ENCODE measurements at places on chromosomes 5 and 9.

DNA sequence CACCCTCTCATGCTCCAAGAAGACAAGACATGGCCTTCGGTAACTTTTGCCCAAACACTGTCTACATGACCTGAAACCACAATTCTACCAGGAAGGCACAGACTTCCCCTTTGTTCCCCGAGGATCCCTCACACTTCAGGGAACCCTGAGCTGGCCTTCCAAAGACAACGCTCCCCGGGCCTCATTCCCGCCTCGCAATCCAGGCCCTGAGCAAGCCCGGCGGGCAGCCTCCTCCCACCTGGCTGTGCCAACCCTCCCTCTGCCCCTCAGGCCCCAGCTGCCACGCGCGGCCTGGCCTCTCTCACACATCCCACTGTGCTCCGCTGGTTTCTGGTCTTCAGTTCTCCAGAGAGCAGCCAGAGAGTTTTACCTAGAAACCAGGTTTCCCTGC is 7.3 kb downstream of the QSOX2 start:
- no peak for DNase-seq

DNA sequence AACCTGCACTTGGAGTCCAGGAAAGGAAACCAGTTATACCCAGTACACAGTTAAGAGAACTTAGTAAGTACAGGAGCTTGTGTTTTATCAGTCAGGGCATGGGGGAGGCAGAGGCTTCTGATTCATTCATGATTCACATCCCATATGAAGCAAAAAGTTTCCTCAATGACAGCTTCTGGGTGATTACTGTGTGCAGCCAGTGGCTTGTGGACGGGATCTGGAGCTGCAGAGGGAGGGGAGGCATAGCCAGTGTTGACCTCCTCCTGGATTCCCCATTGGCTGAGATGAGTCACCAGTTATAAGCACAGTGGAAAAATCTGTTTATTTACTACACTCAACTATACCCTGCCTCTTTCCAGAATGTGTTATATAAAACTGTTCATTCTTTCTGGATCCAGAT is 17.7 kb downstream of the IL31RA start:
- DNase-seq = no peak

DNA sequence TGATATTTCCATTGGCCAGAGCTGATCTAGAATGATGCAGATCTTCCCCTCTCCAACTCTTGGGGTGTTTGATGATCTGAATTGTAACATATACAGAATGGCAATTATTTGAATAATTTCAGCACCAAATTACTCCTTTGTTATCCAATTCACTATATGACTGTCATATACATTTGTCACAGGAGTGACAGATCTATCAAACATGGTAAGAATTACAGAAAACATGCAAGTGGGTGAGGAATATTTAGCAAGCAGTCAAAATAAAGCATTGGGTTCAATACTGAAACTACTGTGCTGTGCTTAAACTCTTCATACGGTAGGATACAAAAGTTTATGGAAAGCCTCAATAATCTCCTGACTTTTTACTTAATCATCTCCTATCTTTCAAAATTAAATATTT is 8.8 kb downstream of the MPDZ start:
- DNase-seq = no peak

DNA sequence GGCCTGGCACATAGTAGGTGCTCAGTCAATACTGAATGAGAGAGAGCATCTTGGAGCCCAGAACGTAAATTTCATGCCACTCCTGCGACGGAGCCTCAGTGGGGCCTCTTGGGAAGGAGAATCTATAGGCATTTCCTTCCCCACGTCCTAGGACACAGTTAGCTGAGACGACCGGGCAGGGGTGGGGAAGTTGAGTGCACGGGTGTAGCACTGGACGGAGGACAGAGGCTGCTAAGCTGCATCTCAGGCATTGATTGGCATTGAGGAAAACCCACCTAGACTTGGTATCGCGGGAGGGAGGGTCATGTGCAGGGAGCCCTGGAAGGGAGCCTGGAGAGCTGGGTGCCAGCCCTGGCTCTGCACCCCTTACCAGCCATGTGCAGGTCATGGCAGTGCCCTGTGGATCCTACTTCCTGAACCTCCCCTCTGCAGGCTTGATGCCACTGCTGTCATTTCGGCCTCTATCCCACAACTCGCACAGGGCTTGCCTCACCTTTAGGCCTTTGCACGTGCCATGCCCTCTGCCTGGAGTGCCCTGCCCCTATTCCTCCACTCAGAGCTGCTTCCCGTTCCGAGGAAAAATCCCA is 25.6 kb downstream of the NEK6 start:
- DNase-seq = no peak

DNA sequence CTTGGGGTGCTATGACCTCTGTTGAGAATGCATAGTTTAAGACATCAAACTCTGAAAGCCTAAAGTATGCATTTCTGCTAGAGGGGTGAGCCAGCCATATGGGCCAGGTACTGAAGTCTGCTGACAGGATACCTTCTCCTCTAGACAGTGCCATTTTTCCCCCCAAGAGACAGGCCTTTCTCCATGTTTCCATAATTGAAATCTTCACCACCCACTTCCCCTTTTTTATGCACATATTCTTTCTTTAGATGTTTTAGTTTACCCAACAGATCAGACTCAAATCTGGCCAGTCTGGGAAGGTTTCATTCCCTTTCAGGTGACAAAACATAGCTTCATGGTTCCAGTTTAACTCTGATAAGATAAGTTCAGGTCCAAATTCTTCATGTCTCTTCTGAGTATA is 212.8 kb downstream of the ADCY2 start:
- no peak for DNase-seq

GRCh38 chr9:102862478-102862877 is 132.7 kb upstream of the CYLC2 start:
- DNase-seq = no peak

GRCh38 chr5:52895075-52895474 is 94.1 kb upstream of the ITGA2 start:
- peak; percentile 52 for DNase-seq

GRCh38 chr9:91164724-91165520 is 196.8 kb downstream of the AUH start:
- no peak for DNase-seq

DNA sequence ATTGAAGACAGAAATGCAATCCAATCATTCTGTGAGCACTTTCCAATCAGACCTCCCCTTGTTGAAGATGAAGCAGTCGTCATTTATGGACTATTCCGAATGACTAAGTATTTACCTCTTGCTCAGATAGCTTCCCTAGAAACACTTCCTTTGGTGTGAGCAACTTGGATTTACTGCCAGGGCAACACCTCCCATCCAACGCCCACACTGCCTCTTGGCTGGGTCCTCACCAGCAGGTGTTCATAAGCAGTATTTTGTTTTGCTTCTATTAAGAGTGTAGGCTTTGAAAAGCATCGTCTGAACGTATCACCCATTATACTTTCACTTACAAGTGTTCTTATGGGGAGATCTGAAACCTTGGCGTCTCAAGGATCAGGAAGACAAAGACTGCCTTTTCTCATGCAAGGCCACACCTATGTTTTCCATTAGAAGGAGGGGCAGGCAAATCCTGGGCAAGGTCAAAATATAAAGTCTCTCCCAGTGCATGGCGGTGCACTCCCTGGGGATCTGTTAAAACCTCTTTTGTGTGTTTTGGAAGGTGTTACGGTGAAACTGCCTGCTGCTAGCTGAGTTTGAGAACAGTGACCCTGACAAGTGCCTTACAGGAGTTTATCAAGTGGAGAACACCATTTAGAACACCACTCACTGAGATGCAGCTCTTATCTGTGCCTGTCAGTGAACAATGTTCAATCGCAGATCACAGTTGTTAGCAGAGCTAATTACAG is 10.6 kb upstream of the MARCHF3 start:
- no peak for DNase-seq

DNA sequence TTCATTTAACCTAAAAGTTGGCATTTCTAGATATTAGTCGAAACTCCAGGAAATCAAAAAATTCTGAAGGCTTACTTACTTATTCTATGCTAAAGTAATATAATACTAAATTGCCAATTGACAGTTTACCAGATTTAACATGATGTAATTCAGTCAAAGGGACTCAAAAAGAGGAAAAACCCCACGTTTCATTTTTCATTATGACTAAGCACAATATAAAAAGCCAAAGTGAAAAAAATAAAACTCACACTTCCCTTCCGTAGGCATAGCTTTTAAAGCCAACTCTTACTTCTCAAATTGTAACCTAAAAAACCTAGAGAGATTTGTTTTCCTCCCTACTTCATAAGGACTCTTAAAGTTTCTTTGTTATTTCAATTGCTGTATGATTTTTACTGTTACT is 146.6 kb downstream of the RAPGEF6 start:
- no peak for DNase-seq

- DNase-seq = no peak
Measured at GRCh38 chr9:128428644-128429512, 8.2 kb downstream of the CERCAM start.

DNA sequence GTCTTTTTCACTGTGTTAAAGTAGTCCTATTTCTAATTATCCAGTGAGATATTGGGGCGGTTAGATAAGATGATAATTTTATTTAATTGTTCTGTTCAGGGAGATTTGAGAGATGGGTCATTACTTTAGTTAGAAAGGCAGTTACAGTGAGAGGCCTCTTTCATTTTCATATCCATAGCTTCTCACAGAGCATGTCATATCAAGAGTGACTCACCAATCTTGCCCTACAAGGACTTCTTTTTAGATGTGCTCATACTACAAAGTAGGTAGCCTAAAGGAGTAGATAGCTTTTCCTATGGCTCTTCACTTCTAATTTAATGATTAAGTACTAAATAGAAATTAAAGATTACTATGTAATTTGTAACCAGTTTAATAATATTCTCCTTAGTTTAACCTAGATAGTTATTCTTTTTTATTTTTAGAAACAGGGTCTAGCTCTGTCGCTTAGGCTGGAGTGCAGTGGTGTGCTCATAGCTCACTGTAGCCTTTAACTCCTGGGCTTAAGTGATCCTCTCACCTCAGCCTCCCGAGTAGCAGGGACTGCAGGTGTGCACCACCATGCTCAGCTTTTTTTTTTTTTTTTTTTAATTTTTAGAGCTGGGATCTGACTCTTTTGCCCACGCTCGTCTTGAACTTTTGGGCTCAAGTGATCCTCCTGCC is 71.0 kb downstream of the FER start:
- no peak for DNase-seq

DNA sequence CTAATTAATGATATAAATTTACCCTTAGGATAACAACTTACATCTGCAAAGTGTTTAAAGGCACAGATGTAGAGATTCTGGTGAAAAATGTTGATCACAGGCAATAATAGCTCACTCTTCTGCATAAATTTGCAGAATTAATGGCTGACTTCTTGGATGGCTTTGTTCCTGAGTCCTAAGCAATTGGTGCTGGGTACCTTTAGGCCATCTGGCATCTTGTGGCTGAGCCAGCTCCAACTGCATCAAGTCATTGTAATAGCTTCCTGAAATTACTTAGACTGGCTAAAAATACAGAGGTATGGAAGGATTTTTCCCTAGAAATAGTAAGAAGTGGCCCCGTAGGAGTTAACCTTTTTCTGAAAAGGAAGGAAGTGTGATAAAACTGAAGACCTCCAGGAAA is 118.3 kb upstream of the MINAR2 start:
- no peak for DNase-seq

DNA sequence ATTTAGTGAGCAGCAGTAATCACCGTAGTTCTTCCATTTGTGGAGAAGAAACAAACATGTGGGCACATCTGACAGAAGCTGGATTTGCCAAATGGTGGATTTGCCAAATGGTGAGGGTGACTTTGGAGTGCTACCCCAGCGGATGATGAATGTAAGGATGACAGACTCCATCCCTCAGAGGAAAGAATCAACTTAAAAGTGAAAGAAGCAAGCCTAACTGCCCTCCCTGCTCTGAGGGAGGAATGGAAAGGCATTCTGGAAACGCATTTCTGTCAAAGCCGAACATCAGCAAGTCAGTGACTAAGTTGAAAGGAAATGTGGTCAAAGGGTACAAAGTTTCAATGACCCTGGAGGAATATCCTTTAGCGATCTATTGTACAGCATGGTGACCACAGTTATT is 143.5 kb downstream of the GPBP1 start:
- DNase-seq = no peak

DNA sequence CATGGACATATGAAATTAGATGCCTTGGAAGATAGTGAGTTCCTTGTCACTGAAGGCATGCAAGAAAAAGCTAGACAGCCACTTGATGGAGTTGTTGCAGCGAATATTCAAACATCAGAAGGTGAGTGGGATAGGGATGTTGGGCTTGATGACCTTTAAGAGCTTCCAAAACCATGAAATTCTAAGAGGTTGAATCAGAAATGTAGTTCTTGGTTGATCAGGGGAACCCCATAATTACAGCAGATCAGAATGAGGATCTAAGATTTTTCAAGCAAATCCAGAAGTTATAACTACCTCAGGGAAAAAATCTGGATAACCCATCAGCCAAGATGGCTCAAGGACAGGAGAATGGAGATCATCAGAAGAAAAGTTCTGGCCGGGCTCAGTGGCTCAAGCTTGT is 244.3 kb upstream of the NR4A3 start:
- no peak for DNase-seq

- DNase-seq = no peak
Measured at GRCh38 chr5:17879276-17879675, 245.0 kb downstream of the TAF11L14 start.

GRCh38 chr9:102506406-102506805 is 488.7 kb upstream of the CYLC2 start:
- DNase-seq = no peak

DNA sequence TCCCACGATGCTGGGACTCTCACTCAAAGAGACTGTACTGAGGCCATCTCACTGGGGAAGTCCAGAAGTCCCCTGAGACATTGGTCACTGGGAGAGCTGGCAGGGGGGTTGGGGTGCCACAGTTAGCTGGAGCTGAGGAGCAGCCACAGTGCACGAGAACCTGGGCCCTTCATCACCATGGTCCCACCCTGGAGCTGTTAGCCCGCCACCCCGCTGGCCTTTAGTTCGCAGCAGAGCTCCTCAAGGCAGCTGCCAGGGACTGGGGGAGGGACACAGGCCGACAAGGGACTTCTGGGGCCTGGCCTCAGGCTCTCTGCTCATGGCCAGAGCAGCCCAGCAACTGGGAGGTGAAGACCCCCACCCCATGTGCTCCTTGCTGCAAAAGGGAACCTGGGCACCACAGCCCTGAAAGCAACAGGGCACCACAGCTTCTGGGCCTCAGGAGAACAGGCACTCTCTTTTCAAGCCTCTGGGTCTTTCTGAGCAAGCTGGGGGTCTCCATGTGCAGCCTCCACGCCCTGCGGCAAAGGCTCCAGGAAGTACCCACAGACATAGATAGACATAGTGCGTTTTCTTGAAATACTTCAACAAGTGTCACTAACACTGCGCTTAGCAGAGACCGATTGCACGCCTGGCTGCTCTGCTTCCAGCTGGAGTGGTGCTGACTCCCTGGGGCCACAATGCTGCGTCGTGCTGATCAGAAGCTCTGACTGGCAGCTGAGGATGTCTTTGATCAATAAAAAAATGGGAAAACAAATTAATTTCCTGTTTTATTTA is 46.0 kb downstream of the VAV2 start:
- DNase-seq = no peak

GRCh38 chr5:171589461-171589860 is 170.0 kb downstream of the FGF18 start:
- no peak for DNase-seq

DNA sequence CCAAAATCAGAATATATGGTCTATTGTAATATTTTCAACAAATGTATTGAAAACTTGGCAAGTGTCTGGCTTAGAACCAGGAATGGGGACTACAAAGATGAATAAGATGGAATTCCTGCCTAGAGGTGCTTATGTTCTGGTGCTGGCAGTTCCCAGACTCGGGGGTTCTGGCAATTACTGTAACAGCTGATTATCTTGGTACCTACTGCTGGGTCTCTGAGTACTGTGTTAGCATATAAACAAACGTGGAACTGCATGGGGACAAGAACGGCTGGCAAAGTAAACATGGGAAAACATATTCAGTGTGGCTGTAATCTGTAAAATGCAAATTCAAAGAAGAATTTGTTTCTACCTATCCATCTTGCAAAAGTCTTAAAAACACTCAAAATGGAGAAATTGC is 89.9 kb downstream of the SLC24A2 start:
- no peak for DNase-seq
